GM18507 (cell line): ENCODE measurements at places on chromosomes 5 and 9.

DNA sequence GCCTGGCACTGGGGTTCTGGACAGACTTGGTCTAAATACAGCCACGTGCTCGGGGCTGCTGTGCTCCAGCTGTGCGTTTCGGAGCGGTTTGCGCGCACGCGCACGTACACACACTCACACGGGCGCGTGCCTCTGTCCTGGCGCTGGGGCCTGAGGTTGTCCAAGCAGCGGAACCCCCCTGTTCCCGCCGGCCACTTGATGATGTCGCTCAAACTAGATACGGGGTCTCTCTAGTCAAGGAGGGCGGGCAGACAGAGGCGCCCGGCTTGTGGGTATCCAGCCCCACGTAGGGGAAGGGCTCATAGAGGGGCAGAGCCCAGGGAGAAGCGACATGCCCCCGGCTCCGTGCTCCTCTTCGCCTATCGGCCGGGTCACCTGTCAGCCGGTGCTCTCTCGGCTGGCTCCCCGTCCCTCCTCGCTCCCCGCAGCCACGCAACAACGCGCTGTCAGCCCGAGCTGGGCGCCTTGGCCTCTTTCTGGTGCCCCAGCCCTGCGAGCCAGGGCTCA lies 8.9 kb downstream of the NR2F1-AS1 start:
- no peak for DNase-seq

DNA sequence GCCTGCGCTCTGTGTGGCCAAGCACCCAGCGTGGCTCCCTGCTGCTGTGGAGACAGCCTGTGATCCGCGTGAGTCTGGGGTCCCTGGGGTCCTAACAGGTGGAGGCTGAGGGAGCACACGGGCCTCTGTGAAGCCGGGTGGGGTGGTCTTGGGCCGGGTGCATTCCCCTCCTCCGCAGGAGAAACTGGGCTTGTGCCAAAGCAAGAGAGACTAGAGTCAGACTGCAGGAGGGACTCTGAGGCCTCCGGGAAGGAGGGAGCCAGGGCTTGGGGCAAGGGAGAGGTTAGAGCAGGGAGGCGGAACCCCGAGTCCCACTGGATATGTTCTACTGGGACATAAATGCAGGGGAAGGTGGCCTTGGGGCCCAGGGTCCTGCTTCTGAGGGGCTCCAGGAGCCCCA lies 10.5 kb downstream of the DNLZ start:
- no peak for DNase-seq

DNA sequence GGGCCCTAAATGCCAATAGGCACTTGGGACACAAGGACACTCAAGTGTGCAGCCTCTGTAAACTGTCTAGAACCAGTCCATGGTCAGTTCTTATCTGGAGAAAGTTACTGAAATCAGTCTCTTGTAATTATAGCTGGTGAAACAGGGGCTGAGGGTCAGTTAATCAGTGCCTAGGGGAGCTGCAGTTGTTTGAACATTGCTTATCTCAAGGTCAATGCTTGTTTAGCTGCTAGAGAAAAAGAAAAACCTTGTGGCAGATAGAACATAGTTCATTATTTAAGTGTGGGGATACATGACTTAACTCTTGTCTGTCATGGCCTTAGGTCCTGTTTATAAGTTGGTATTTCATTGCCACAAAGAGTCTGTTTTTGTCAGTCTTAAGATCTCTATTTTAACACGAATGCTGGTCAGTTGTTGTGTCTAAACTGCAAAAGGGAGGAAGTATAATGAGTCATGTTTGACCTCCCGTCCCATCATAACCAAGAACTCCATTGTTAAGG lies 108.0 kb downstream of the STARD4 start:
- no peak for DNase-seq

GRCh38 chr9:318646-319045 lies 104.0 kb downstream of the DOCK8 start:
- DNase-seq = no peak

DNA sequence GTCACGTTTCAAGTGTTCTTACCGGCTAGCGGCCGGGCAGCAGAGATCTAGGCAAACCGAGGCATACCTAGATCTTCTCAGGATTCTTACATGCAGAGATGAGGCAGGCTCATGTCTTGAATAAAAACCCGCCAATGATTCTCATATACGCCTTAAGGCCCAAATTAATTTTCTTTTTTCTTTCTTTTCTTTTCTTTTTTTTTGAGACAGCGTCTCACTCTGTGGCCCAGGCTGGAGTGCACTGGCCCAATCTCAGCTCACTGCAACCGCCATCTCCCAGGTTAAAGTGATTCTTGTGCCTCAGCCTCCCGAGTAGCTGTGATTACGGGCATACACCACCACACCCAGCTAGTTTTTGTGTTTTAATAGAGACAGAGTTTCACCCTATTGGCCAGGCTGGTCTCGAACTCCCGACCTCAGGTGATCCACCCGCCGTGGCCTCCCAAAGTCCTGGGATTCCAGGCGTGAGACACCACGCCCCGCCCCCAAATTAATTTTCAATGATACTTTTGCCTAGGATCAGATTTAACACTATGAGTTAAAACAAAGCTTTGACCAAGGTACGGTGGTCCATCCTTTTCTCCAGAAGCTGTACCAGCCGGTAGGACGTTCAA lies 1.5 kb downstream of the C9orf40 start:
- DNase-seq = no peak

DNA sequence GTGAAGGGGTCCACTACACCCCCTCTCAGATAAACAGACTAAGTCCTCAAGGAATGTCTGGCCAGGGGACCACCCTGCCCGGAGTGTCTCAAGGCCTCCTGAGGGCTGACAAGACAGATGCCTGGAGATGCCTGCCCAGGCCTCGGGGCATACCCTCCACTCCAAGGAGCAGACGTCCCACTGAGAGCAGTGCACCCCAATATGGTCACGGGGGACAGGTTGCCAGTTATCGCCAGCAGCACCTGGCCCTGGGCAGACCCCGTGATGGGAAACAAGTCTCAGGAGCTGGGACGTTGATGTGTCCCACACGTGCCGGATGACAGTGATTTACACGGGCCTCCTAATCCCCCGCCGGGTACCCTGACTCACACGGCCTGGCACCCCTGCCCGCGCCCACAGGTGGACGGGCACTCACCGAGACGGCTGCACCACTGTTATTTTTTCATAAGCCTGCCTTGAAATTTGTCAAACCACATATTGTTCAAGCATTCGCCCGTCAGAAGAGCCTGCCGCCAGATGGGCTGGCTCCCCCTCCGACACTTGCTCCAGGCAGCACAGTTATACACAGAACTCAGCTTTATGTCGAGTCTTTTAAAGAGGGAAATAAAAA lies 43.9 kb downstream of the BARX1 start:
- no peak for DNase-seq

GRCh38 chr5:32150366-32150765 lies 23.8 kb downstream of the GOLPH3 start:
- no peak for DNase-seq

- DNase-seq = no peak
These were observed 36.3 kb downstream of the PLPP1 start for GRCh38 chr5:55498457-55498856.
